ENCODE measurements at places on chromosomes 13 and 19. TPM values are rescaled to one million over a fixed set of nuclear protein-coding genes. Genes with fewer than 3 reads are reported as not detected.

Gene PSG11
- total RNA-seq, result not detected

- no peak for DNase-seq
Measured at GRCh38 chr19:29515706-29516357, 10.0 kb upstream of the VSTM2B start.

DNA sequence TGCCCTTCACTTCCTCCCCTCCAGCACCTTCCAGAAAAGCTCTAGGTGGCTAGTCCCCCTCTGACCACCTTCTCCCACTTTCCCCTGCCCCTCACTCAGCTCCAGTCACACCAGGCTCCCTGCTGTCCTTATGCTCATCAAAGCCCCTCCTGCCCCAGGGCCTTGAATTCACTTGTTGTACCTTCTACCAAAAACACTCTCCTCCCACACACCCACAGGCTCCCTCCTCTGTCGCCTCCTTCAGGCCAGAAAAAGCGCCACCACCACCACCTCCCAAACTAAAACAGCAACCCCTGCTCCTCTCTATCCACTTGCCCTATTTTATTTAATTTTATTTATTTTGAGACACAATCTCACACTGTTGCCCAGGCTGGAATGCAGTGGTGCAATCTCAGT is 4.8 kb upstream of the CEACAM16 start:
- no peak for DNase-seq

Gene DPF1
- total RNA-seq, result 11.3 TPM

DNA sequence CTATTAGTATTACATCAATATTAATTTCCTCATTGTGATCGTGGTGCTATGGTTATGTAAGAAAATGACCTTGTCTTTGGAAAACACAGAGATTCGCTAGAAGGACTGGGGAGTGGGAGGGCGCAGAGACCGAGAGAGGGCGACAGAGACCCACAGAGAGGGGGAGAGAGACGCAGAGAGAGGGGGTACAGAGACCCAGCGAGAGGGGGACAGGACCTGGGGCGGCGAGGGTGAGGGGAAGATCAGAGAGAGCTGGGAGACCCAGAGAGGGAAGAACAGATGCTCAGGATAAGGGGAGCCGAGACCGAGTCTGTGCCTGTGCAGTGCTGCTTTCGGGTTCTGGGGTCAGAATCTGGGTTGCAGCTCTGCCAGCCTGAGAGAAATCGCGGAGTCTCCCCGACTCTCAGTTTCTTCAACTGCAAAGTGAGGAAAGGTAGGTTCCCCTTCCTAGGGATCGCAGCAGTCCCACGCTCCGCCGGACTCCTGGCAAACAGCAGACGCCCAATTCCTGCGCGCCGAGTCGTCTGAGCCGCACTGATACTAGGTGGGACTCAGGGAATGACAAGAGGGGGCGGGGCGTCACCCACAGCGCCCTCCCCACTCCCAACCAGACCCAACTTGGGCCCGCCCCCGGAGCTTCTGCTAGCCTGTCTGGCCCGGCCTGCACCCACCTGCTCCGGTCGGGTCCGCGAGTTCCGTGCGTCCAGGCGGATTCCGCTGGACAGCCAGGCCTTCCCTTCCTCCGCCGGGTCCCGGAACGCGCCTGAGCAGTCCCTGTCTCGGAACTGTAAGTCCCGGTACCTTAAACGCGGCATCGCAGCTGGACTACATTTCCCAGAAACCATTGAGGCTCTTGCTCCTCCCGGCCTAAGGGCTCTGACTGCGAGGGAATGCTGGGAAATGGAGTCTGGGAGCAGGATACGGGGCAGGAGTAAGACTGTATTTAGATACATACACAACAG is 15.3 kb downstream of the IZUMO2 start:
- peak; percentile 25 for DNase-seq

DNA sequence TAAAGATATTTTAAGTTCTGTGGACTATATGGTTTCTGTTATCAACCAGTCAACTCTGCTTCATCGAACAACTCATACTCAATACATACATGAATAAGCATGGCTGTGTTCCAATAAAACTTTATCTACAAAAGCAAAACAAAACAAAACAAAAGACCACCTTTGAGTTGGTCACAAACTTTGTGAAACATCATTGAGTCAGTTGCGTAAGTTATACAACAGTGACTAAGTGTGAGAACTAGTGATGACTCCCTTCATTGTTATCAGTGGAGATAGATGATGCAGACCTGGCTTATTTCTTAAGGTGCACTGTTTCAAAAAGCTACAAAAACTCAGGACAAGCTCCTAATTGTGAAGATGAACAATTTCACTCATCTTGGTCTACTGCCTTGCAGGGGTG is 14.5 kb upstream of the KLK4 start:
- DNase-seq, result no peak

DNA sequence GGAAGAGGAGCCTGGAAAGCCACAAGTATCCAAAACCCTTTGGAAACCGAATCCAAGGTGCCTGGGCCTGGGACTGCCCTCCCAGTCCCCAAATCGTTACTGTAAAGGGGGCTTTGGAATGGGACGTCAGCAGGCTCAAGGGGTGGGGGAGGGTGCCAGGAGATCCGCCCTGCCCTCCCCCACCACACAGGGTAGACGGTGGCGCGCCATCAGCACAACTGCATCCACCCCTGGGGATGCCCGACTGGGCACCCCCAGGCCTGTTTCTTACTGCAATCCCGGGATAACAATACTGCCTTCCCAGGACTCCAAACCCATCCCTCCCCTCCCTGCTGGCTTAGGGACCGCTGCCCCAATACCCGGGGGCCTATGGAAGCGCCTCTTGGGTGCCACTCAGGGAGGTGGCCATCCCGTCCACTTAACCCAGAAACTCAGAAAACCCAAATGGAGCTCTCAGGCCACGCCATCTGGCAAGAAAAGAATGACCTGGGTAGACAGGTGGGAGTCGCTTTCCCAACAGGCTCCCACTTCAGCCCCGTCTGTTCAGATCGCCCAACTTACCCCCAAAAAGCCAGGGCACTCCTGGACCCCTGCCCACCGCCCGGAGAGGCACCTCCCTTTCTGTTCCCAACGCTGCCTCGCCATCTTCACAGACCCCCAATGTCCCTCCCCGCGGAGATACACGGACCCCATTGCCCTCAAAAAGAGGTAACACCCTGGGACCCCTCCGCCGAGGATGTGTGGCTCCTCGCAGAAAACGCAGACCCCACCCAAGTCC is 2.4 kb downstream of the KLF16 start:
- no peak for DNase-seq
